ENCODE measurements at places on chromosomes 11 and 22.

DNA sequence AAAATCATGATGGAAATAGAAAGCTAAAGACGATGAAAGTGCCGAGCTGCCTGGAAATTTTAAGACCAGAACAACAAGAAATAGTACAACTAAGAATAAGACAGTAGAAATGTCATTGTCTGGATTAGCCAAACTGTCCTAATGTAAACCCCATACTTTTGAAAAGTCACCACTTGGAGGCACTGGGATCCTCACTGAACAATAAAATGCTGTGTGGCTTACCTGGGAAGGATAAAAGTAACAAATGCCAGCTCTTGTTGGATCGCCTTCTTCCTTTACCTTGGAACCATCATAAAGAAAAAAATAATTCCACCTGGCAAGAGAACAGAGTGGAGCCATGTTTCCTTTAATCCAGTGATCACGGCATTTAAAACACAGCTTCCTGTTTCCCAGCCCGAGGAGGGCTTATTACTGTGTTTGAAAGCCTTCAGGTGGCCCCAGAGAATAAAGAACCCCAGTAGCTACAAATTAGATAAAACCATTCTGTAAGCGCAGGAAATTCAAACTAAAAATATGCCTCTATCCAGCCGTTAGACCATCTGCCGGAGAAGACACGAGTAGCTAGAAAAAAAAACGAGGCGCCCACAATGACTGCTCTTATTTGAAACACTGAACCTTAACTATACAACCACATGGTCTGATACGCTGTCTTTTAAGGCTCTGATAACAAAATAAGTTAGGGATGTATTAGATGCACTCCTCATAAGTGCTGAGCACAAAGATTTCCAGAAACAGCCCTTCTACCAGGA lies 4.4 kb downstream of the HPS4 start:
- no peak for DNase-seq

- DNase-seq: peak; percentile 26
These were observed 13.8 kb downstream of the GGT5 start for GRCh38 chr22:24230911-24231656.

- peak; percentile 13 for DNase-seq
These were observed 103.6 kb upstream of the OR9G4 start for GRCh38 chr11:56852131-56852530.

DNA sequence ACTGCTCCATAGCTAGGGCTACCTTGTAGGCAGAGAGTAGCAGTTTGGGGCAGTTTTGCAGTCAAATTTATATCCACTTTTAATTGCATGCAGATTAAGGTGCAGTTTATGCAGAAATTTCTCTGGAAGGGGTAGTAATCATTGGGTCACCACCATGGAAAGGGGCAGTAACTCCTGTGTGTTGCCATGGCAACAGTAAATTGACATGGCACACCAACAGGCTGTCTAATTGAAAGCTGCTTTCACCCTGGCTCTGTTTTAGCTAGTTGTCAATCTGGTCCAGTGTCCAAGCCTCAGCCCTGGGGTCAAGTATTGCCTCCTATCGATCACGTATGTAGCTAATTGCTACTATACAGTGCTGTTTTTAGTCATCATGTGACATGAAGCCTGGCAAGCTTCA lies 786.1 kb upstream of the CNTN5 start:
- no peak for DNase-seq

DNA sequence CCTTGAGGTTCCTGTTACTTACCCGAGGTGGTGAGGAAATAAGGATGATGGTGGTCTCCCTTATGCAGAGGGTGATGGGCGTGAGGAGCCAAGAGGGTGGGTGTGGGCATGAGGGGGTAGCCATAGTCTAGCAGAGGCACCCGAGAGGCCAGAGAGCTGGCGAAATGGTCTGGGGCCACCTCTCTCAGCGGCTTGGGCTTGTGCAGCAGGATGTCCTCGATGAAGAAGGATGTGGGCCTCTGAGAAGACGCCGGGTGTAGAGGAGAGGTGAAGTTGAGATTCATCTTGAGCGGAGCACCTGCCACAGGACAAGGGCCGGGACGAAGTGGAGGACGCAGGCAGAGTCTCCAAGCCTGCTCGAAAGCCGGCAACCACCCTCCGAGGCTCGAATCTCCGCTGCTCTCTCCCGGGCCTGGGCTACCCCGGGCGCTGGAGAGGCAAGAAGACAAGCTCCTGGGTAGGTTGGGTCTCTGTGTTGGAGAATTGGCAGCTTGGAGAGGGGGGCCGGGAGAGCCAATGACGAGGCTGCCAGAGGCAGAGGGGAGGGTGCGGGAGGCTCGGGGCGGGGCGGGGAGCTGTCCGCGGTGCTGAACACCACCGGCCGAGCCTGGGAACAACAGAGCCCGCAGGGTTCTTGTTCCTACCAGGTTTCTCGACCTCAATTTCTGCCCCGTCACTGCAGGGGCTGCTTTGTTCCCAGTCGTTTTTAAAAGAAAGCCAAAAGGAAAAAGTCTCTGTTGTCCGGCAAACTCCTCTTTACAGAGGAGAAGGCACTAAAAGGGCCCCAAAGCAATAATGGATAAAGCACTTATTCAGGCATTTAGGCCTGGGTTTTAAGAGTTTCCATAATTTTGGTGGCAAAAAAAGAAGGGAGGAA lies at the start of gene BSX:
Gene BSX, minus strand, starts transcription at position 447 of the 877 bp plus-strand sequence. Its CDS starts 163 bp downstream, at position 284.
- peak; percentile 51 for DNase-seq

All from kidney tubule cell (primary cell).